ENCODE measurements at places on chromosomes 7 and 10.
A peak's percentile ranks its signal among the peaks of the same experiment; 100 is the strongest.

GRCh38 chr10:947051-947450, 15.5 kb upstream of the LARP4B start:
- no peak for DNase-seq

GRCh38 chr10:12719365-12719764, 282.1 kb downstream of the CCDC3 start:
- DNase-seq, result no peak

DNA sequence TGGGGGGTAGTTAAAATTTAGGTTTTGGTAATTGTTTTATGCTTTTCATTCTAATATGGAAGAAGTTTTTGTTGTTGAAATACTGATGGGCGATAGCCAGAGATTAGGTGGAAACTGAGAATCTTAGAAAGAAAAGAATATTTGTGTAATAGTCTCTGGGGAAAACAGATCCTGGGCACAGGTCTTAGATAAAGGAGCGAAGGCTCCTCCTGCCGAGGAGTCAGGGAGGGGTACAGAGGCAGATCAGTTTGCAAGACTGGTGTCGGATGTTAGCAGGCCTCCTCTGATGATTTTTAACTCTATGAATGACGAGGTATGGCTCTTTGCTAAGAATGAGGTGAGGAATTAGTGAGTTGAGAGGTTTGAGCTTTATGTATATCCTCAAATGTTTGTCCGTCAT, 339.7 kb downstream of the HGF start:
- no peak for DNase-seq

GRCh38 chr7:128135159-128135514, 103.9 kb upstream of the LRRC4 start:
- no peak for DNase-seq

DNA sequence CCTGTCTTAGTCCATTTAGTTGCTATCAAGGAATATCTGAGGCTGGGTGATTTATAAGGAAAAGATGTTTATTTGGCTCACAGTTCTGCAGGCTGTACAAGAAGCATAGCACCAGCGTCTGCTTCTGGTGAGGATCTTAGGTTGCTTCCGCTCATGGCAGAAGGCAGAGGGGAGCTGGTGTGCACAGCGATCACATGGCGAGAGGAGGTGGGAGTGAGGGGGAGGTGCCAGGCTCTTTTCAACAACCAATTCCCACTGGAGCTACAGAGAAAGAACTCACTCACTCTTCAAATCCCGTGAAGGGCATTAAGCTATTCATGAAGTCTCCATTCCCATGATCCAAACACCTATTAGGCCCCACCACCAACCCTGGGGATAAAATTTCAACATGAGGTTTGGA, 371.6 kb downstream of the SH2D4B start:
- DNase-seq, result no peak

DNA sequence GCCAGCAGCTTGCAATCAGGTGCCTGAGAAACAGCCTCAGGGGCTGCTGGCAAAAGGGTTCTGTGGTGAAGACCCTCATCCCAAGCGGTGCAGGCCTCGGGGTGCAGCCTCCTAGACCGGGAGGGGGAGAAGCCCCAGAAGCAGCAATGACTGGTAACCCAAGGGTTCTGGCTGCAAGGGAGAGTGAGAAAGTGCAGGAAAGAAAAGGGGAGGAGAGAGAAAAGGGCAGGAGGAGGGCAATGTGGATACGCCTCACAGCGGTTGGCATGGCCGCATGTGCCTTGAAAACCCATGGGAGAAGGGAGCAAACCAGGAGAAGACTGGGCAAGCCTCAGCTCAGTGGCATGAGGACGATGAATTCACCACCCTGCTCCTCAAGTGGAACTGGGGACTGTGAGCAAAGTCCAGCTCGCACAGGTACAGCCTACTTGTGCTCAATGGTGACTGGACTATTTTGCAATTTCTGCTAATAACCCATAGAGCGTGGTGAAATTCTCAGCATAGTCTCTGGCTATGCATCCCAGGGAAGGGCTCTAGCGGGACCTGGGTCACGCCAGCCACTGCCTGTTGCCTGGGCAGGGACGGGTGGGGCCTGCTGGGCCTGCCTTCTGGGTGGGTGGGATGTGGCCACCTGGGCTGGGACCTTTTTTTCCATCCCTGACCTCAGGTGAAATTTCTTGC, 6.2 kb downstream of the CLRN3 start:
- DNase-seq, result no peak

- DNase-seq, result no peak
These were observed 11.5 kb downstream of the NUDT5 start for GRCh38 chr10:12184165-12184564.

GRCh38 chr10:2076528-2076927, 339.2 kb upstream of the ADARB2 start:
- no peak for DNase-seq

DNA sequence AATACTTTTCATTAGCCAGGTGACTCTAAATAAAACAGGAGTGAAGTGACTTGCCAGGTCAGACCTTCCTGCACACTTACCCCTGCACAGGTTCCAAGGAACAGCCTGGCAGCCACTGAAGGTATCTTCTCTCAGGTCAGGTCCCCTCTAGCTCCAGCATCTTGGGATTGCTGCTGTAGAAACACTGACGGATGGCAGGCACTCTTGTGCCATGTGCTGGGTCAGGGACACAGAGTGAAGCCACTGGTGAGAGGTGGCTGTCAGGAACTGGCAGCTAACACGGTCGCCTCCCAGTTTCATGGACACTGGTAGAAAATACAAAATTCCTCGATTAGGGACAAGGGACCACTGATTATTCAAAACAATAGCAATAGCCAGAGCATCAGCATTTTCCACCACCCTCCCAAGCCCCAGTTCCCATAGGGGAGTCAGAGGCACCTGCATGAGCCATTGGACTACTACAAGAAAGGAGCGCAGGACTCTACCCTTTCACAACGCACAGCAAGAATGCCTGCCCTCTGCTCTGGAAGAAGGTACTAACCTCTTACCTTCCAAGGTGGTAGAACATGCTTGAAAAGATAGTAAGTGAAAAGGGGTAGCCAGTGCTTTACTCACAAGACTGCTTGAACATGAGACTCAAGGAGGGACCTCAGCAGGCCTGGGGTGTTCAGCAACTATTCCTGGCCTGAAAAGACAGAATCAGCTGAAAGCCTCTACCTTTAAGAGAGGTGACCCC, 5.1 kb upstream of the MYO1G start:
- no peak for DNase-seq

GRCh38 chr10:10533437-10533836, 484.2 kb upstream of the CELF2 start:
- no peak for DNase-seq

GRCh38 chr7:106418094-106418493, 133.3 kb upstream of the NAMPT start:
- DNase-seq, result no peak

GRCh38 chr10:18879284-18879683, 169.3 kb upstream of the MALRD1 start:
- DNase-seq, result no peak

GRCh38 chr7:88147949-88148348, 71.9 kb downstream of the SRI start:
- DNase-seq, result no peak

DNA sequence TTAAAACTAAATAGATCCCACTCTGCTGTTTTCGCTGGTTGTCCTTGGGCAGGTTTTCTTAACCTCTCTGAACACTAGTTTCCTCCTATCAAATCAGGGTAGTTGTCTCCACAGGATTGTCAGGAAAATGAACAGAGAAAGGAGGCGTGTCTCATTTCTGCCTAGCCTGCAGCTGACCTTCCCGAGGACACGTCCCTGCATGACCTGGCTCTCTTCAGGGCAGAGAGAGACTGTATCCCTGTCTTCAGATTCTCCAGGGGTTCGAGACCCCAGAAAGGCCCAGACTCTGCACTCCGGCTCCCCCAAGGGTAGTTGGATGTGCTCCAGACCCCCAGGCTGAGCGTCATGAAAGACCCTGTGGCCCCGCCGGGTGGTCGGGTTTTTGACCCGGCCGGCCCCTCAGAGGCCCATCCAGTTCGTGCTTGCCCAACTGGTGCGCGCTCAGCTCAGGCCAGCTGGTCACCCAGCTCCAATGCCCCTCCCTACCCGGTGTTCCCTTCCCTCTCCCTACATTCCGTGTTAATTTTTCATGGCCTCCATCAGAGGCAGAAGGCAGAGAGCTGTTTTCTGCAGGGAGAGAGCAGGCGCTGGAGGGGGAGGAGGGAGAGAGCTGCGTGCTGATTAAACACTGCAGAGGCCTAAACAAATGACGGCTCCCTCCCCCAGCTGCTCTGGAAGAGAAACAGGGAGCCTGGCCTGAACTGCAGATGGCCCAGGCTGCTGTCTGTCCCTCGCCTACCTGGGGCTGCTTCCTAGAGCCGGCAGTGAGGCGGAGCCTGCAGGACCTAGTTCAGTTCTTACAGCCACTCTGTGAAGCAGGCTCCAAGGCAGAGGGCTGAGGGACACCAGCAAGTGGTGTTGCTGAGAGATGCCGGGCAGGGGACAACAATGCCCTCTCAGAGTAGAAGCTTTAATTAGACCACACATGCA, 86.2 kb upstream of the PPIF start:
- DNase-seq, result no peak

DNA sequence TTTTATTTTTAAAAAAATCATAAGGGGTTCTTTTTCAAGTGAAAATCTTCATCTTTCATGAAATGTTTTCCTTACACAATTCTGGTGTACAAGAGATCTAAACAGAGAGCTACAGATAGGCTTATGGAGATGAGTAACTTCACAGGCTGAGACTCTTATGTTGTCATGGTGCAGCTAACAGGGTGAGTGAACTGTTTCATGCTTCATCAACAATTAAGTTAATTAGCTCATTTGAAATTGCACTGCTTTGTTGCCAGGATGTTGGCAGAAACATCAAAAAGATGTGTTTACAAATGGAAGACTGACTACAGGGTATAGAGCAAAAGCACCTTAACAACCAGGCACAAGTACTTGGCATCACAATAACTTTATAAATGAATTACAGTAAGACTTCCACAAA, 230.8 kb downstream of the FOXP2 start:
- no peak for DNase-seq

DNA sequence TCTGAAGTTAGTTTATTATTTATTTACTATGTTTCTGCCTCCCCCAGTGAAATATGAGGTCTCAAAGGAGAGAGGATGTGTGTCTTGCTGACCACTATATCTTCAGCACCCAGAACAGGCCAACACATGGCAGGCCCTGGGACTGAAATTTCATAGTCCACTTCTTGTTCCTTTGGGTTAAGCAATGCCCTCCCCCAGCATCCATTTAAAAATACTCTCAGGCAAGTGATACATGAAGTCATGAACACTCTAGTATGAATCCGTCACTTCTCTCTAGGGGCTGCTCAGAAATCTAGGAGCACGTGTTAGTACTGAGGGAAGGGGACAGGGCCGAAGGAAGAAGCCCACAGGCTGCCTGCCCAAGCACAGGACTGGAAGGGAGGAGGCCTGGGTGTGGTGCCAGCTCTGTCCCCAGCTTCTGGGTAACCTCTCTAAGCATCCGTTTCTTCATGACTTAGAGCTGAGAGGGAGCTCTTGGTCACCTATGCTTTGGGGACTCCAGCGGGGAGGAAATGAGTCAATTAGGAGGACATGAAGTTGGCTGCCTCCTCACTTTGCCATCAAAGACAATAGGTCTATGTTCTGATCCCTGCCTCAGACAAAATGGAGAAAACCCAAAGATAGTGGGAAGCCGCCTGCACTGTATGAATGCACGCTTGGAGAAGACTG, 119.2 kb downstream of the KCNMA1 start:
- no peak for DNase-seq

DNA sequence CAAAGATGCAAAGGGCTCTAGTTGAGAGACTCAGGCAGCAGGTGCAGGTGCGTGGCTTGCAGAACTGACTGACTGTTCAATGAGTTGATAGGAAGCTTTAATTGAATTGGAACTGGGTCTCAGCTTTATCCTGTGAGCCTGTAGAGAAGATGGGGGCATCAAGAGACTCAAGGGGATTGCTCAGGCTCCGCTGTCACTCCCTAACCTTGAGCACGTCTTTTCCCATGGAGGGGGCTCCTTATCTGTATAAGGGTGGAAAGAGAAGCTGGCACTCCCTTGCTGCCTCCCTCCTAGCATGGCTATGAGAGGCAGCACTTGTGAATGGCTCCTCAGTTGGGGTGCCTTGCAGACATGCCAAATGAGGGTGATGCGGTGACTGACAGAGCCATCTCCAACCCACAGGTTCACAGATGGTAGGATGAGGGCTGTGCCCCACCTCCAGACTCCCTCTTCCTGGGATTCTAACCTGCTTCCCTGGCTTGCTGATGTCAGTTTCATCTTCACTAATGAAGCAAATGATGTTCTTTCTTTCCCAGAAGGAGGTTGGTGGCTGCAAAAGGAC, 12.4 kb upstream of the PLEKHA1 start:
- no peak for DNase-seq

DNA sequence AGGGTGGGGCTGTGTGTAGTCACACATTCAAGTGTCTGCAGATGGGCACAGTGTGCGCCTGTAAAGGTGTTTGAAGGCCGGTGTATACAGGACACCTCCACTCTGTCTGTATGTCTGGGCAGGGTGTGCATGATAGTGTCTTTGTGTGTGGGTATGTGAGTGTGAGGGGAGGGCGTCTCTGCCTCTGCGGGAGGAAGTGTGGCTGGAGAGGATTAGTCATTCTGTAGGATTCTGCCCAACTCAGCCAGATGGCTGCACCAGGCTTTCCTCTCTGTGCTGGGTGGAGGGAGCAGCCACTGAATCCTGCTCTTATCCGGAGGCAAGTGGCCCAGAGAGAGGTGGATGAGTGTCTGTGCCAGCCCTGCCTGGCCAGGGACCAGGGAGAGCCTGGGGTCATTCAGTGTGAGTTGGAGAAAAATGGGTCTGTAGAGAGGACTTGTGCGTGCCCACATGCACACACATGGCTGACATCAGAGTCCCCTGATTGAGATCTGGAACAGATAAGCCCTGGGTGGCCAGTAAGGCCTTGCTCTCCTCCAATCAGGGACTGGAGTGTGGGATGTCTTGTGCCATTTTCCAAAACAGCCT, 1.7 kb downstream of the SFXN3 start:
- DNase-seq, result peak; percentile 46

DNA sequence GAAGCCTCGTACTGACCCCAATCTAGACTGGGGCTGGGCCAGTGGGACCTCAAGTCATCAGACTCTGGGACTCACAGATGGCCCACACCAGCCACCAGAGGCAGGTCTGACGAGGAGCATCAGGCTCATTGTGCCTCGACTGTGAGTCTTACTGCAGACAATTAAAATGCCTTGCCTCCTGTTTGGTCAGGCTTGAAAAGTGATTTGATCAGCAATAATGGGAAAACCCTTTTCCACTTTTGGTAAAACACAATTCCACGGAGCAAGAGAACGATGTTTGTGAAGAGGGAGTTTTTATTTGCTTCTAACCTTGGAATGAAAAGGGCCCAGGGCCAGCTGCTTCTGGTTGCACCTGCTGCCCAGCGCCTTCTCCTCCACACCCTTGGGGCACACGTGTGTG, 43.9 kb downstream of the C10orf143 start:
- no peak for DNase-seq
